ENCODE measurements at places on chromosomes 2 and 18. TPM values are rescaled to one million over a fixed set of nuclear protein-coding genes. Genes with fewer than 3 reads are reported as not detected.

TUBA4B gene
- 0.08 TPM for polyA plus RNA-seq

CD8B2 gene
- not detected for polyA plus RNA-seq

IWS1 gene
- polyA plus RNA-seq = 50.3 TPM

TGFA gene
- polyA plus RNA-seq = 71.8 TPM

RSAD2 gene
- polyA plus RNA-seq = 2.2 TPM

RUFY4 gene
- not detected for polyA plus RNA-seq

CCL20 gene
- 0.70 TPM for polyA plus RNA-seq

HOXD13 gene
- not detected for polyA plus RNA-seq

ZNF385B gene
- 0.05 TPM for polyA plus RNA-seq

GALR1 gene
- not detected for polyA plus RNA-seq

MEP1B gene
- 0.03 TPM for polyA plus RNA-seq

SCN7A gene
- polyA plus RNA-seq = not detected

MORN2 gene
- 22.5 TPM for polyA plus RNA-seq

MYOM1 gene
- polyA plus RNA-seq = 0.01 TPM

SCYGR8 gene
- polyA plus RNA-seq = not detected

MC5R gene
- polyA plus RNA-seq = not detected

LRP2 gene
- polyA plus RNA-seq = not detected
